ENCODE measurements at places on chromosomes 4 and X. TPM values are rescaled to one million over a fixed set of nuclear protein-coding genes. Genes with fewer than 3 reads are reported as not detected.
A peak's percentile ranks its signal among the peaks of the same experiment; 100 is the strongest.

SPANXN4 gene
- total RNA-seq, result not detected

HDX gene
- 3.3 TPM for total RNA-seq

DNA sequence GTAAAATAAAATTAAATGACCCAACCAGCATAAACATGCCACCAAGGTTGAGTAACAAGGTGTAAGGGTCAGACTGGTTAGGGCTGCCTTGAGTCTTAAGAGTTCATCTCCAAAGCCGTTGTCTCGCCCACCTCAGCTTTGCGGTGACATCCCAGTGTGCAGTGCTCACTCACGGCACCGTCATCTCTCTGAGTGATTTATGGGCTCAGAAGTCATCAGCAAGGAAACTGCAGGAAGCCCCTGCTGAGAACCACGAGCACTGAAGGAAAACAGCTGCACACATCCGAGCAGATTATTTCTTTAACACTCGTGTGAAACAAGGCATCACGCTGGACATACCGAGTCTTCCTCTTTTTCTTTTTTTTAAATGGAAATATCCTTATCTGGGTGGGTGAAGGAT lies 411.1 kb downstream of the TRIML1 start:
- no peak for DNase-seq

DNA sequence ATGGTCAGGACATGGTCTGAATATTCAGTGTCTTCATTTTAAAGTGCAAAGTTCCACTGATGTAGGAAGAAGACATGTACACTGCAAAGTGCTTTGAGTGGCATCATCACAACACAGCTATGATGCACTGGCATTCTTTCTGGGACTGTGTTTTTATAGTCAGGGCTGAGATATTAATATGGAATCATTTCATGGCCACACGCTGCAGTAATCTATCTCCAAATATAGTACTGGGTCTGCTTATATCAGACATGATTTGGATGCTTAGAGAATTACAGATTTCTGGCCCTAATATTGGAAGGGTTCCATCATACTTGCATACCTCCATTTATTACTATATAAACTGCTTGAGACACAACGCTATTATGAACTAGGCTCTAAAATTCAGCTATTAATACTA lies 1170.9 kb downstream of the NLGN4X start:
- no peak for DNase-seq

DNA sequence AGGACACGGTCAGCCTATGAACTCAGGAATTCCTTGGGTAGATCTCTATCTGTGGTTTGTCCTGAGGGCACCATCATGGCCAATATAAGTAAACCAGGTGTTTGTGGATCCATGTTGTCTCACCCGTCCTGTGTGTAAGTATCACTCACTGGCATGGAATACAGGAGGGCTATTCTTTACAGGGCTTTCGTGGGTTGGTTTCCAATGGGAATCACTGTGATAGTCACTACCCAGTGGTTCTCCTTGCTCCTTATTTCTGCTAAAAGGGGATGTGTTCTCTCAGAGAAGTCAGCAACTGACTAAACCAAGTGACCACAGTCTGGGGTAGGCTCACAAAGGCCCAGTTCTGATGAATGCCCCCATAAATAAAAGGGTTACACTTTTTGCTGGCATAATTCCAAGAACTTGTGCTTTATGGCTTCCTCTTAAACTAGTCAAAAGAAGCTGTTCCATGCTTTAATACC lies 236.7 kb upstream of the JADE1 start:
- DNase-seq, result no peak

DNA sequence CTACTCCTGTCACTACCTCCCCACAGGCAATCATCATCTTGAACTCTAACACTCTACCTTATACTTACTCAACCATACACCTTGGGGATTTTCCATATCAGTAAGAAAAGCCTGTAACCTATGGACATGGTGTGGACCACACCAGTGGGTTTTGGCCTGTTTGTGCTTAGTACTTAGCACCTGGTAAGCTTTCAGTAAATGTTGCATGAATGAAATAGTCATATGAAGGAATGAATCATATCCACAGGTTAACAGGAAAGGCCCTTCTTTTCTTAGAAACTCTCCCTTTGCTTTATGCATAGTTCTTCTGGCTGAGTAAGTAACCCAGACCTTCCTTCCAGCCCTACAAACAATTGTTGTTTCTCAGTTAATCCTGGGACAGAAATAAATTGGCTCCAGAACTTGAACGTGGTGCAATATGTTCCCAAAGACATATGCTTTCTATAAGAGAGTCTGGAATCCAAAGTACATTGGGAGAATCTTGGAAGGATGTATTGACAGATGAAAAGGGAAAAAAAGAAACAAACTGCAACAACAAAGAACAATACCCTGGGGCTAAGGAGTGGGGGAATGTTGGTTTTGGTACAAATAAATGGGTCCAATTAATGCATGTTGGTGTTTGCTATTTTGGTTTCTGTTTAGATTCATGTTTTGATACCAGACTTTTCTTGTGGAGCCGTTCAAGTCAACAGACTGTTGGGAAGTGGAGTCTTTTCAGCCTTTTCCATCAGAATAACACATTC lies 27.8 kb downstream of the RASL11B start:
- peak; percentile 19 for DNase-seq

DNA sequence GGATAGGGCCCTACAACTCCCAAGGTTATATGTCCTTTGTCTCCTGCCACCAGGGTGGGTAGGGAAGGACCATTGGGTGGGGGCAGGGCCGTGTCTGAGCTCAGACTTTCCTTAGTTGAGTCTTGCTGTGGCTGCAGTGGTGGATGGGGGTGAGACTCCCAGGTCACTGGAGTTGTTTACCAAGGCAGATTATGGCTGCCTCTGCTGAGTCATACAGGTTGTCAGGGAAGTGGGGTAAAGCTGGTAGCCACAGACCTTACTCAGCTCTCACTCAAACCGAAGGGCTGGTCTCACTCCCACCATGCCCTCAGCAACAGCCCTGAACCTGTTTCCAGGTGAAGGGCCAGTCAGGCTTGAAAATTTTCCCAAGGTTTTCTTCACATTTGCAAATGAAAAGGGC lies 58.8 kb upstream of the FAAH2 start:
- peak; percentile 15 for DNase-seq

DNA sequence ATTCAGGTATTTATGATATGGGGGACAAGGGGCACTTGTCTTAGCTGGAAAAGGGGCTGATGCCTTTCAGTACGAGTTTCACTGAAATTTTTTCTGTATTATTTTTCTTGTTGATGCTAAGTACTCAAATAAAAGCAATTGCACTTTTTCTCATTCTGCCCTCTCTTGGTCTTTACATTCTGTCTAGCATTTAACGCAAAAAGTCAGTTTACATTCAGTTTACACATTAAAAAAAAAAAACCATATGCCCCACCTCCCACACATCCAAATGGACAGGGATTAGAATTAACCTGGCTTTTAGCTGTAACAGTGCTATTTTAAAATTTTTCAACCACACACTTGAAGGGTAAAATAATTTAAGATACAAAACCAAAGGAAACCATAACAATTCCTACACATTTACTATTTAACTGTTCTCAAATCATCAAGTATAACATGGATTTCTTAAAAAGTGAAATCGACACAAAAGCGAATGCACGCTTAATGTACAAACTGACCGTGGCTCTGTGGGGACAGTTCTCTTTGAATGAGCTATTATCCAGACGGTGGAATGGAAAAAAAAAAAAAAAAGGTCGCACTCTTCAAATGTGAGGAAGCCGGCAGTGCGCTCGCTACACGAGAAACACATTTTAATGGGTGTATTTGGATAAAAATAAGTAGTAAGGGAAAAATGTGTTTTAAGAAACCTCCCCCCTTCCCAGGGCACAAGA lies 1.4 kb downstream of the AMMECR1 start:
- DNase-seq, result no peak

DNA sequence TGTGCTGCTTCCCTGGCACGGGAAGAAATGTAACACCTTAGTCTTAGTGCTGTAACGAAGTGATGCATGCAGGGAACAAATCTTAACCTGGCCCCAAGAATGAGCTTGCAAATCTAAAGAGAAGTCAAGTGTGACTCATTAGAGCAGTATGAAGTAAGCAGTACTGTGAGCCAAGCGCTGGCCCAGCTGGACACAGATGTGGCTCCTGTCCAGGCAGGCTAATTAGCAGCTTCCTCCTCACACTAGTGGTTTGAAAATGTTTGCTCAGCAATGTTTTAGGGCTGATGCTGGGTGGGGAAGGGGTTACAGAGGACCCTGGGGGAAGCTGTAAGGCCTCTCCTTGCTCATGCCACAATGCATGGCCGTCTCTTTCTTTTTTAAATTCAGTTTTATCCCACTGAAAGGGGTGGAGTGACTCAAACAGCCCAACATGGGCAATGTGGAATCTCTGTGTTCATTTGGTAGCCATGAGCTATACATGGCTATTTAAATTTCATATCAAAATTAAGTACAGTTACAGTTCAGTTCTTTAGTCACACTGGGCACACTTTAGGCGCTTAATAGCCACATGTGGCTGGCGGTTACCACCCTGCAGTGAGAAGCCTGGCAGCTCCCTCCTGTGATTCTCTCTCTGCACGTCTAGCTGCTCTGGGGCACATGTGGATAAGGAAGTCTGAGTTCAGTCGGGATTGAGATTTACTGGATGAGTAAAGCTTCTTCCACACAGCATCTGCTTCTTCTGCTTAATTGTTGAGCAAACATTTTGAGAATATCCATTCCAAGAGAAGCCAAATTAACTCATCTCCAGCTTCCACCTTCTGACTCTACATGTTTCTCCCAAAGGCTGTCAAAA lies 48.8 kb downstream of the MAP7D2 start:
- no peak for DNase-seq

GRCh38 chrX:24020306-24020876 lies 6.6 kb downstream of the KLHL15 start:
- DNase-seq, result no peak

Data from activated naive CD4-positive, alpha-beta T cell treated with anti-CD3 and anti-CD28 coated beads, Interleukin-2, amount 50 U/mL, for 72 hours (primary cell).